HT1080 (cell line): ENCODE measurements at places on chromosomes 12 and 14. TPM values are rescaled to one million over a fixed set of nuclear protein-coding genes. Genes with fewer than 3 reads are reported as not detected.
A peak's percentile ranks its signal among the peaks of the same experiment; 100 is the strongest.

GLIPR1L1 gene
- total RNA-seq = not detected in 2 replicates

GRCh38 chr12:6336079-6336888 is 5.6 kb downstream of the TNFRSF1A start:
- DNase-seq = peak; percentile 99

LMNTD1 gene
- not detected in 2 replicates for total RNA-seq

DNA sequence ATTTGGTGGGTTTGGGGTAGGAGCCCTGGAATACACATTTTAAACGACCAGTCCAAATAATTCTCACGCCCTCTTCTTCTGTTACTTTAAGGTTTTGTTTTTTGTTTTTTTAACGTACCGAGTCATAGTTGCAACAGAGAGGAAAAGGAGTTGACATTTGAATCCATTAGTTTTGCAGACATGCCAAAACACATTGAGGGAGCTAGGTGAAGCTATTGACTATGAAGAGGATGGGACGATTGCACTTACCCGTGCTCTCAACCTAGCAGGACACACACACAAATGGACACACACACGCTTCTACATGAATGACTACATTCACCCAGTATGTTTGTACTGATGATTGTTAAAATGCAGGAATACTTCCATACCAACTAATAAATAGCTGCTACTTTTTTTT is 54.3 kb upstream of the CIT start:
- no peak for DNase-seq

INHBE gene
- 1.4 and 2.1 TPM in 2 replicates for total RNA-seq

NANOG gene
- not detected in 2 replicates for total RNA-seq

- DNase-seq = peak; percentile 91
Measured at GRCh38 chr12:120783197-120783596, 57.6 kb downstream of the ACADS start.

PRH1 gene
- total RNA-seq = 7.9 and 8.7 TPM in 2 replicates

- peak; percentile 85 for DNase-seq
Measured at GRCh38 chr12:73863546-73863945, 674.1 kb upstream of the ATXN7L3B start.

UBR7 gene
- 103 and 116 TPM in 2 replicates for total RNA-seq

SERPINA6 gene
- total RNA-seq = 0.51 TPM in 1 of 2 replicates, not detected in the other
